ENCODE measurements at places on chromosomes 13 and 19. TPM values are rescaled to one million over a fixed set of nuclear protein-coding genes. Genes with fewer than 3 reads are reported as not detected.

GRCh38 chr13:89310943-89311672 lies 1639.9 kb downstream of the SLITRK5 start:
- no peak for DNase-seq
- H3K4me1 ChIP-seq: no peaks in the 10 kb centered on the region
- H3K4me3 ChIP-seq: no peak overlapping the region
- no peak overlapping the region for H3K27ac ChIP-seq
- no peaks in the 10 kb centered on the region for H3K36me3 ChIP-seq
- H3K27me3 ChIP-seq: no peaks in the 10 kb centered on the region

- H3K27me3 ChIP-seq: no peaks in the 10 kb centered on the region
- H3K4me3 ChIP-seq: no peak overlapping the region
- no peaks in the 10 kb centered on the region for H3K4me1 ChIP-seq
Measured at GRCh38 chr13:33119022-33119781, 103.0 kb downstream of the KL start.

- peaks cover 10% of the 10 kb centered on the region for H3K4me1 ChIP-seq
- H3K4me3 ChIP-seq: no peak overlapping the region
- no peak overlapping the region for H3K27ac ChIP-seq
- H3K27me3 ChIP-seq: no peaks in the 10 kb centered on the region
Measured at GRCh38 chr19:35722461-35722860, 4.7 kb downstream of the KMT2B start.

PSG11 gene
- not detected for total RNA-seq

DPF1 gene
- not detected for total RNA-seq

NLRP7 gene
- not detected for total RNA-seq

TNFSF9 gene
- total RNA-seq: 0.79 TPM

- H3K27ac ChIP-seq: no peak overlapping the region
- H3K4me3 ChIP-seq: no peak overlapping the region
- no peaks in the 10 kb centered on the region for H3K36me3 ChIP-seq
- no peaks in the 10 kb centered on the region for H3K27me3 ChIP-seq
- H3K4me1 ChIP-seq: no peaks in the 10 kb centered on the region
Measured at GRCh38 chr19:11447347-11448262, 12.2 kb downstream of the PRKCSH start.

DNA sequence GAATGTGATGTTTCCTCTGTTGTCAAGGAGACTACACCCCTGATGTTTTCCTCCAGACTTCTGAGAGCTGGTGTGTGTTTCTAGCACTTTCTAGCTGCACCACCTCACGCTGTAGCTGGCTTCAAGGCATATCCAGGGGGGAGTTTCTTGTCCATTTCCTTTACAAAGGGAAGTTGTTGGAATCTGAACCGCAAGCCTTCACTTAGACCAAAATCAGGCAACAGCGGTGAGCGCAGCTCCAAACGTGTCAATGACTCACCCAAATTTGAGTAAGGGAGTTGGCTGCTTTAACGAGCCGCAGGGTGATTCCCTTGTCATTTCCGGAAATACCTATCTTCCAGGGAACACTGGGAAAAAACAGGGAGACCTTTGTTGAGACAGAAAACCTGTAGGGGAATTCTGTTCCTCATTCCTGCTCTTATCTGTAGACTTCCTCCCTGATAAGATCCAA lies 2.5 kb downstream of the LDLR start:
- peaks cover 15% of the 10 kb centered on the region for H3K4me1 ChIP-seq
- H3K4me3 ChIP-seq: peak overlapping the region; percentile 70
- H3K27ac ChIP-seq: peak overlapping the region; percentile 93
- no peaks in the 10 kb centered on the region for H3K36me3 ChIP-seq
- peak; percentile 79 for DNase-seq

GRCh38 chr19:47005873-47006272 lies 13.8 kb upstream of the NPAS1 start:
- no peak overlapping the region for H3K4me3 ChIP-seq
- H3K4me1 ChIP-seq: no peaks in the 10 kb centered on the region
- H3K27ac ChIP-seq: no peak overlapping the region
- H3K27me3 ChIP-seq: peaks cover 10% of the 10 kb centered on the region
- H3K36me3 ChIP-seq: no peaks in the 10 kb centered on the region

DNA sequence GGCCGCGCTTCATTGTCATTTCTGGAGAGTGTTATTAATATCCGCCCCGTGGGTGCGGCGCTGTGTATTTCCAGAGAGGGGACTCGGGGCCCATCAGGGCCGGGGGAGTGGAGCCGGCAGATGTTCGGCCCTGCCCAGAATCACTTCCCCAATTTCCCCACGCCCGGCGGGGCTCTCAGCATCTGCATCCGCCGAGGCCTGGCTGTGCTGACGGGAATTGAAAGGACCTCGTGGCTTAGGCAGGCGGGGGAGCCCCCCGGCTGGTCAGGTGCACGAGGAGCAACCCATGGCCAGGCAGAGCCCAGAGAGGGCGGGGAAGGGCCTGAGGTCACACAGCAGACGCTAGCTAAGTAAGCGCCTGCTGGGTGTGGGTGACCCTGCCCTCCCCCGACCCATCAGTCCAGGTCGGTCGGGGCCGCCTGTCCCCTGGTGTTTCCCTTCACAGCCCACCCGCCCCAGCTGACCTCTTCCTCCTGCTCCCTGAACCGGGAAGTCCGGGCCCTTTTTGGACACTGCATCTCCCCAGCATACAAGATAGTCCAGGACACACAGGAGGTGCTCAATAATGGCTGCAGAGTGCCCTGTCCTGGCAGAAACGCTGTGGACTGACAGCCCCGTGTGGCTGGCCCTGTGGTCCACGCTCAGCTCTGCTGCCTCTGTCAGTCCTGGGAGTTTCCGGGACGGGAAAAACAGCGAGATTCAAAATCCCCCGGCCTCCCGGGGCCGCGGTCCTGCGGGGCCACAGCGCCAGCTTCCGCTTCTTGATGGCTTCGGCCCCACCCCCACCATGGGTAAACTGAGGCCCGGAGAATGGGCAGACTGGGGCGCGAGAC lies 22.1 kb downstream of the ARID3A start:
- no peaks in the 10 kb centered on the region for H3K36me3 ChIP-seq
- H3K4me1 ChIP-seq: peaks cover 10% of the 10 kb centered on the region
- H3K4me3 ChIP-seq: no peak overlapping the region
- no peaks in the 10 kb centered on the region for H3K27me3 ChIP-seq
- no peak overlapping the region for H3K27ac ChIP-seq

DNA sequence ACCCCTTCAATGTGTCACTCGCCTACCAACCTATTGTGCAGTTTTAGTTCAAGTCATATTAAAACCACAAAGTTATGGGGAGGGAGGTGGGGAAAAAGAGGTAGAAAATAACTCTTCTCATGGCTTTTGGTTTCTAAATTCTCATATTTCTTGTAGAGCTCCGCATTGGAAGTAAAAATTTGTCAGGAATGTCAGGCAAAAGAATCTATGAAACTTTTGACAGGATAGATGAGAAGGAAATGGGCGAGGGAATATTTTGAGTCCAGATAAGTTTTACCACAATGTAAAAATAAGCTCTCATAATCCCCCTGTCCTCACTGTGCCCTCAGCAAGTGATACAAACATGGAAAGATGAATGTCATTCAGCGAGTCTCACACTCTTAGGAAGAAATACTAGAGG lies 270.4 kb downstream of the DLEU7 start:
- DNase-seq: no peak
- H3K4me3 ChIP-seq: no peak overlapping the region
- no peaks in the 10 kb centered on the region for H3K36me3 ChIP-seq
- no peaks in the 10 kb centered on the region for H3K27me3 ChIP-seq
- no peak overlapping the region for H3K27ac ChIP-seq
- no peaks in the 10 kb centered on the region for H3K4me1 ChIP-seq

KIR2DL4 gene
- total RNA-seq: not detected

DNA sequence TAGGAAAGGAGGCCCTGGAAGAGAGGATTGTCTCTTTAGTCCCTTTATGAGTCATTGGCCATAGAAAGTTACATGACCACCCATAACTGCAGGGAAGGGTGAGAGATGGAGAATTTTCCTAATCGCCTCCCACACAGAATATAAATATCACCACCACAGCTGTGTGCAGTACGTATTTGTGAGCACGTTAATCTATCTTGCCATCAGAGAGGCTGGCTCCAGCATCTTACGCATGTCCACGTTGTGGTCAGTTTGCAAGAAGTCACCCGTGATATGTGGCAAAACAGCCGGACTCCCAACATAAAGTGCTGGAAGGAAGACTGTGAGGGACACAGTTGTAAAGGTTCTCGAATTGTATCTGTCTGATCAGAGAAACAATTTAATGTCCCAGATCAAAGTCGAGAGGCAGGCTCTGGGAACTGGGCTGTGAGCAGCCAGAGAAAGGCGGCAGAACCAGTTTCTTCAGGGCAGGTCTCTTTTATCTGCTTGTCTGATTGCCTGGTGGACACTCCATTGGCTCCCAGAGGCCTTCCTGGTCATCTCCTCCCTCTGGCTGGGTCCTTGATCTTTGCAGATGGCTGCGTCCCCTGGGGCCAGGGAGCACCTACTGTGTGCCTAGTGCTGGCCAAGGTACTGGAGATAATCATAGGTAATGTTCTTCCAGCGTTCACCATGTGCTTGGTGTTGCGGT lies 74.9 kb downstream of the SIPA1L3 start:
- no peaks in the 10 kb centered on the region for H3K27me3 ChIP-seq
- H3K4me3 ChIP-seq: no peak overlapping the region
- H3K36me3 ChIP-seq: no peaks in the 10 kb centered on the region
- H3K4me1 ChIP-seq: peaks cover 6% of the 10 kb centered on the region

- H3K27ac ChIP-seq: no peak overlapping the region
- DNase-seq: no peak
- H3K36me3 ChIP-seq: no peaks in the 10 kb centered on the region
- no peaks in the 10 kb centered on the region for H3K4me1 ChIP-seq
- H3K27me3 ChIP-seq: no peaks in the 10 kb centered on the region
Measured at GRCh38 chr13:28704919-28705318, 13.9 kb downstream of the SLC46A3 start.

URAD gene
- 40.7 TPM for total RNA-seq

DNA sequence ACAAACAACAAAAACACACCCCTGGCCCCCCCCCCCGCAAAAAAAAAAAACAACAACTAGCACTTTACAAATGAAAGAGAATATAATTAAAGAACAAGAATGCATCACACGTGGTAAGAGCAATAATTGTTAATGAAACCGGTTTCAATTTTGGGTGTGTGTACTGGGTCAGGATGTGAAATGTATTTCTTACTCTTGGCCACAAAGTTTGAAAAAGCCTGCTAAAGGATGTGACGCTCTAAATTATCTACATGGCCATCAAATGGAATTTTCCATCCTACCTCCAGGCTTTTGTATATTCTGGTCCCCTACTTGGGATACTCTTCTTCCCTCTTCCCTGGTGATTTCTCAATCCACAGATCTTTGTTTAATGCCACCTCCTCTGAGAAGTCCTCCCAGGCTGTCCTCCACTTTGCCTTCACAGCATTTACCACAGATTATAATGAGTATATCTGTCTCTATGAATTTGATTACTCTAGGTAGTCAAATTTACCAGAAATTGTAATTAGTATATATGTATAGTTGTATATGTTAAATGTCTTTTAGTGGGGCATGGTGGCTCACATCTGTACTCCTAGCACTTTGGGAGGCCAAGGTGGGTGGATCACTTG lies 2.1 kb downstream of the SARS2 start:
- no peaks in the 10 kb centered on the region for H3K27me3 ChIP-seq
- DNase-seq: no peak
- no peaks in the 10 kb centered on the region for H3K36me3 ChIP-seq
- H3K4me3 ChIP-seq: no peak overlapping the region

MAU2 gene
- 56.7 TPM for total RNA-seq

GRCh38 chr13:77696006-77696878 lies 1.2 kb upstream of the SLAIN1 start:
- no peak overlapping the region for H3K4me3 ChIP-seq
- H3K27ac ChIP-seq: no peak overlapping the region

DNA sequence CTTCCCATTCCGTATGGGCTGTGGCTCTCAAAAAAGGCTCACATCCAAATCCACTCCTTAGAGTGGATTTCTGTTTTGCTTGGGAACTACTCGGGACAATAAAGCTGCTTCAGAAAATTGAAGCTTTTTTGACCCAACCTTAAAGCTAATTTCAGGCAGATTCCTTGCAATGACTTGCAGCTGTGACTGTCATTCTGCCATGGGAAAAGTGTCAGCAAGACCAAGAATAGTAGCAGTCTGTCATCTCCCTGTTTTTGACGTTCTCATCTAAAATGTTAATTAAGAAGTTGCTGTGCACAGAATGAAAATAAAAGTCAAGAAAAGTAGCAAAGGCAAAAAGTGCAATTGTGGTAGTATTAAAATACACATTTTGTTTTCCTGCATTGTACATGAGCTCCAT lies 304.7 kb downstream of the COG6 start:
- no peak overlapping the region for H3K27ac ChIP-seq
- H3K27me3 ChIP-seq: no peaks in the 10 kb centered on the region
- H3K4me3 ChIP-seq: no peak overlapping the region
- no peaks in the 10 kb centered on the region for H3K36me3 ChIP-seq

DNA sequence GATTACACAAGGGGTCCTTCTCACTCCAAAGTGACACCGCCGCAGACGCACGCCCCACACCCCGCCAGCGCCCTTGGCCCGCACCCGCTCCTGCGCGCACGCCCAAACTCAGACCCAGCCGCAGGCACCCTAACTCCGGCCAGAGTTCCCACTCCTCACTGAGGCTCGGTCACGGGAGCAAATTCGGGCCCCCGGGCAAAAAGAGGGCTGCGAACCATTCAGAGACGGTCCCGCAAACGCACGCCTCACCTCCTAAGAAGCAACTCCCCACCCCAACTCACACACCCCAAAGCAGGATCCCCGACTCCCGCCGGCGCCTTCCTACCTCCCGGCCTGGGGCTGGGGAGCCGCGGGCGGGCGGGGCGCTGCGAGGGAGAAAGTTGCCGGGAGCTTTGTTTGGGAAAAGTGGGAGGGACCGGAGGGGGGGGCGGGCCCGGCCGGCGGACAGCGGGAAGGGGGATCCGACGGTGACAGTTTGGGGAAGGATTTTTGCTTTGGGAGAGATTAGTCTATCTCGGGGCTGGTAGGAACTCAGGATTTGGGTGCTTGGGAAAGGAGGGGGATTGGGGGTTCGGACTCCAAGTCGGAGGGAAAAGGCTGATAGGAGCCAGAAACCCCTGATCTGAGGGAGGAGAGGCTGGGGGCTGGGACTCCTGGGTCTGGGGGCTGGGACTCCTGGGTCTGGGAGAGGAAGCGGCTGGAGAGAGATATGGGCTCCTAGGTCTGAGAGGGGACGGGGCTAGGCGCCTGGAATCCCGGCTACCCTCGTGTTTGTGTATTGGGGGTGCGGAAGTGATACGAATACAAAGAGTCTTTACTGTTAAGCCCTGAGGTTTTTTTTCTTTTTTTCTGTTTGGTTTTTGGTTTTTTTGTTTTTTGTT lies at the start of gene TEAD2:
Gene TEAD2, minus strand, starts transcription at position 369 of the 881 bp plus-strand sequence. CDS start 2,341 bp downstream, outside the sequence.
- peak; percentile 86 for DNase-seq
- no peaks in the 10 kb centered on the region for H3K36me3 ChIP-seq
- H3K27ac ChIP-seq: peak within 1 kb of the TSS; percentile 84
- no peaks in the 10 kb centered on the region for H3K4me1 ChIP-seq

CDC42EP5 gene
- total RNA-seq: 444 TPM

DNA sequence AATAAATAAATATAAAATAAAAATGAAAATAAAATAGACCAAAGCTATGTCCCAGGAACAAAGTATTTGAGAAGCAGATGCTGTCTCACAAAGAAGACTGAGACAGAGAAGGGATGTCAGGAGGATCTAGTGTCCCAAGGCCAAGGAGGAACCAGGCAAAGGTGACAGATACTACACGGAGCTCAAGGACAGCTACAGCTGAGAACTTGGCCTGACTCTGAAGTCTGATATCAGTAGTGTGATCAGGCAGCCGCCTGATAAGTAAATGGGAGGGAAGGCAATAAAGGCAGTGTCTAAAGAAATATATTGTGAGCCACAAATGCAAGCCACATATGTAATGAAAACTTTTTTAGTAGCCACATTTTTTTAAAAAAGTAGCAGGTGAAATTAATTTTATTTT lies 20.4 kb upstream of the NANOS3 start:
- H3K27ac ChIP-seq: no peak overlapping the region
- no peak for DNase-seq
- H3K27me3 ChIP-seq: no peaks in the 10 kb centered on the region
- no peak overlapping the region for H3K4me3 ChIP-seq

Data from colonic mucosa (tissue), 4 donors.